Activated CD4-positive, alpha-beta T cell treated with anti-CD3 and anti-CD28 coated beads, Interleukin-2, amount 50 U/mL, for 24 hours (primary cell): ENCODE measurements at places on chromosomes 1 and 21.

- no peak for DNase-seq
These were observed 6.5 kb downstream of the PODN start for GRCh38 chr1:53068314-53069099.

- no peak for DNase-seq
These were observed 10.1 kb downstream of the C1orf174 start for GRCh38 chr1:3889936-3890335.

- DNase-seq, result peak; percentile 7
These were observed 11.4 kb upstream of the MTARC1 start for GRCh38 chr1:220775240-220775853.

GRCh38 chr1:109897259-109897955, 13.2 kb upstream of the CSF1 start:
- DNase-seq, result no peak

- no peak for DNase-seq
These were observed 261.8 kb downstream of the FOXD2 start for GRCh38 chr1:47699492-47700235.

- DNase-seq, result no peak
These were observed 699 bp upstream of the NES start for GRCh38 chr1:156677616-156678596.

DNA sequence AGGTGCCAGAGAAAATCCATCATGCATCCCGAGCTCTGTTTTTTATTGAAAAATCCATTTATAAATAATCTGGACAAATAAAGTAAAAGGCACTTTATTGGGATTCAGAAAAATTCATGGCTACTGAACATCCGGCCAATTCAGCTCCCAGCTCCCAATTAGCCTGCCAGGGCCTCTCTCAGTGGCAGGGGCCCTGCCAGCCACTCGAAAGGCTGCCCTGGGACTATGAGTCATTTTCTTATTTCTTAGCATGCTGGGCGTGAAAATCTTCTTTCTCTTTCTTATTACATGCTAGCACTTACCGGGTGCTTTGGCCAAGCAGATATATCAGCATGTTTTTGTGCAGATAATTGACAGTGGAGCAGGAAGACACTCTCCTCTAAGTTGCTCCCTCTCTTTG, 283.3 kb downstream of the CAMTA1 start:
- DNase-seq, result no peak

GRCh38 chr1:203768256-203768655, 3.3 kb downstream of the LAX1 start:
- no peak for DNase-seq

- no peak for DNase-seq
These were observed 166.6 kb downstream of the ZC3H11B start for GRCh38 chr1:219446288-219446687.

- DNase-seq, result no peak
These were observed 27.2 kb upstream of the ENO1 start for GRCh38 chr1:8905582-8906191.

DNA sequence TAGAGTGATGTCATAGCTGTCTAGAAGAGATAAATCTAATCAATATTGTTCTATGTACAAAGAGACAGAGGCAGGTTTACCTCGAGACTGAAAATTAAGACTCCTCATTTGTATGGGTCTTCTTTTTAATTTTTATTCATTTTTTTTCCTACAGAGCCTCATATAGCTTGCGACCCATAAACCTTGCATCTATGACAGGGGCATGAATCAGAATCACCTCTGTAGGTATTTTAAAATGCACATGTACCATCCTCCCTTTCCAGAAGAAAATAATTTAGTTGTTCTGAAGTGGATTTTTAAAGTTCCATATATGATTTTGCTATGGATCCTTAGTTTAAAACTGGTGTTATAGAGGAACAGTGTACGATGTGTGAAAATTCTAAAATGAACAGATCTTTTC, 64.5 kb downstream of the KCNK2 start:
- DNase-seq, result no peak

- no peak for DNase-seq
These were observed 32.3 kb downstream of the RCAN1 start for GRCh38 chr21:34582506-34583150.

- DNase-seq, result no peak
These were observed 10.1 kb downstream of the DNAJC11 start for GRCh38 chr1:6691507-6691906.

DNA sequence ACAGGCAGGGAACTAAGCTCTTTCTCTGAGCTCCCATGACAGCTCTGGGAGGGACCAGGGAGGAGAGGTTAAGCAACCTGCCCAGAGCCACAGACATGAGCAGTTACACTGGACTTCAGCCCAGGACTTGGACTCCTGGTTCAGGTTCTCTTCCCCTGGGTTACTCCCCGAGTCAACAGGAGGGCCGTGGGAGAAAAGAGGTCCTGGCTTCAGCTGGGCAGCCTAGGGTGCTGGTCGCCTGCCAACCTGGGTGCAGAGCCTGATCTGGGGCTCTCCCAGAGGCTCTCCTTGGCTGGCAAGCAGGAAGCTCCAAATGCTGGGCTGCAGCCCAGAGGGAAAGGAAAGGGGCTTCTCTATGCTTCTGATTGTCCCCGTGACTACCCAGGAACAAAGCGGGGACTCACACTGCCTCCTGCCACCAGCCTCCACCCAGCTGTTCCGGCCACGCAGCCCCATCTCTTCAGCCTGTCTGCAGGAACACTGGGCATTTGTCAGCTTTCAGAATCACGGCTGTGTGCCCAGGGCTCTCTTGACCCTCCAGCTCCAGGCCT, 141.8 kb downstream of the HIVEP3 start:
- no peak for DNase-seq

DNA sequence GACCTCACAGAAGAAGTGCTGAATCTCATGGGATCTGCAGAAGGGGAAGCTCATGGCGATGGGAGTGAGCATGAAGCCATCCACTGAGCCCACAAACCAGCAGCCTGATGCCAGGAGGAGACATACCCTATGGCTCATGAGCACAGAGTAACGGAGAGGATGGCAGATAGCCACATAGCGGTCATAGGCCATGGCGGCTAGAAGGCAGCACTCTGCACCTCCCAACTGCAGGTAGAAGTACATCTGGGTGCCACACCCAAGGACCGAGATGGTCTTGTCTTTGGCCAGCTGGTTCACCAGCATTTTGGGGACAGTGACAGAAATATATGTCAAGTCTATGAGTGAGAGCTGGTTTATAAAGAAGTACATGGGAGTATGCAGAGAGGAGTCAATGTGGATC, 4.3 kb downstream of the OR2T10 start:
- DNase-seq, result no peak

GRCh38 chr1:234271243-234271606, 102.0 kb upstream of the COA6 start:
- no peak for DNase-seq

DNA sequence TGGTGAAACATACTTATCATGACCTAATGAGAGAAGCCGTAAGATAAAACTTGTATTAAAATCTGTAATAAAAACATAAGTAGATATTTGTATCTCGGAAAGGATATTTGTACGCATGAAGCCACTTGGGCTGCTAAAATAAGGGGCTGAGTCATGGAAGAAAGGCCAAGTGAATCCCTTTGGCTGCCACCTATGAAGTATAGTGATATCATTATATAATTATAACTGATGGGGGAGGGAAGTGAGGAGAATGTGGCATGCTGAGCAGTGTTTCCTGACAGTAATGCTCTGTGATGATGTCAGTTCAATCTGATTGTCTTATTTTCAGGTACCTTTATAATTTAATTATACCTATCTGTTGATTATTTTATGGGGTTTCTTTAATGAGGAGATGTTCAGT, 13.6 kb downstream of the RWDD3 start:
- no peak for DNase-seq

DNA sequence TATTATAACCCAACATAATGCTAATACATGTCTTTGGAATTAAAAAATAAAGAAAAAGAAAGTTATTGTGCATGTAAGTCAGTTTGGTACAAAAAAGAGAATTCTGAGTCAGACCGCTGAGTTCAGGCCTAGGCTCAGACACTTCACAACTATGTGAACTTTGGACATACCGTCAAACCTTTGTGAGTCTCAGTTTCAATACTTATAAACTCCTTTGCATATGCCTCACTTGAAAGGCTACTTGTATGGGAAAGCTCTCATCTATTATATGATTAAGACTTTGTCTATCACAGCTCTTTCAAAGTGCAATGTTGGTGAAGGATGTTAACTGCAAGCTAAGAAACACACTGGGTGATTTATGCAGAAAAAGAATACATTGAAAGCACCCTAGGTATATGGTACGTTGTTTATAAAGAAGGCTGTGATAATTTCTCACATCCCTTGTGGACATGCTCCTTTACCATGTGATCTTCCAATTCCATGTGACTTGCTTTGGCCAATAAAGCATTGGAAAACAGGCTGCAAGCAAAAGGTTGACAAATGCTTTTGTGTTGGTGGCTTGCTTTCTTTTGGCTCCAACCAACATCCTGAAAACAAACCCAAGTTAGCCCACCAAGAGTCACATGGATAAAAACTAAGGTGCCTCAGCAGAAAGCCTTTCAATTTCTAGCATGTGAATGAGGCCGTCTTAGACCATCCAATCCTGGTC, 49.6 kb downstream of the INTS7 start:
- no peak for DNase-seq

DNA sequence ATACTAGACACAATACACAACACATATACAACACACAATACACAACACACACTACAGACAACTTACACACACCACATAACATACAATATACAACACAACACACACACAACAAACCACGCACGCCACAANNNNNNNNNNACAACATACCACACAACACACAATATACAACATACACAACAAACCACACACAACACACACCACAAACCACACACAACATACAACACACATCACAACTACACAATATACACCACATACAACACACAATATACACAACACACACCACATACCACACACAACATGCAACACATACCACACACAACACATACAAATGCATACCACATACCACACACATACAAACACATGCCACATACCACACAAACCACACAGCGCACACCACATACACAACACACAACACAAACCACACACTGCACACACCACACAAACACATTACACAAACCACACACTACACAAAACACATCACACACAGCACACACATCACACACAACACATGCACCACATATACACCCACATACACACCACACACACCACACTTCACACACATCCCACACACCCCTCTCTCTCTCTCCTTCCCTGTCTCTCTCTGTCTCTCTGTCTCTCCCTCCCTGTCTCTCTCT, 108.3 kb downstream of the ETS2 start:
- DNase-seq, result no peak

DNA sequence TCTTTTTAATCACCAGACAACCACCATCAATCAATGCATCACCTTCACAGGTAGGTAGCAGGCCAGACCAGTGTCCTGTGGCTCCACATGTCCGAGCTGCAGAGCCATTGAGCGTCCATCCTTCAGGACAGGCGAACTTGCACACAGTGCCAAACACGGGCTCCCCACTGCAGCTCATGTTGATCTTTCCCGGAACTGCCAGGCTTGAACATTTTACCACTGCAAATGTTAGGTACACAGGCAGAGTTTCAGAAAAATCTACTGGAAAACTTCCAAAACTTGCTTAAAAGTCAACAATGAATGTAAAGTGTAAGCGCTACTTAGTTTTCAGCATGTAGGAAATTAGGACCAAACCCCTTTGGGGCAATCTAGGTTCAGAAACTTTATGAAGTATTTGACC, 6.6 kb downstream of the SELE start:
- DNase-seq, result no peak

GRCh38 chr1:39955547-39956539, 898 bp downstream of the MFSD2A start:
- peak; percentile 28 for DNase-seq

- no peak for DNase-seq
These were observed 68.4 kb upstream of the TINAGL1 start for GRCh38 chr1:31507676-31508530.

DNA sequence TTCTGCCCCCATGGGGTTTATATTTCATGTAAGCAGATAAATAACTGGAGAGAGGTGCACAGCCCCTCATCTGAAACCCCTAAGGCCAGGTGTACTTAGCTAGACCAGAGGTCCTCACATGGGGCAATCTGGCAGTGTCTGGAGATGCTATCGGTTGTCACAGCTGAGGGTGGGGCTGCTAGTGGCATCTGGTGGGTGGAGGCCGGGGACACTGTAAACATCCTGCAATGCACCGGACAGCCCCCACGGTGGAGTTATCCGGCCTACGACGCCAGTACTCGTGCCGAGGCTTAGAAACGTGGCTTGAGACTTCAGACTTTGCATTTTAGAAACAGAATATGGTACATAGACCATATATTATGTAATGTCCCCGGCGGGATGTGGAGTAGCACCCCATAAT, 186.5 kb upstream of the VAMP3 start:
- no peak for DNase-seq

DNA sequence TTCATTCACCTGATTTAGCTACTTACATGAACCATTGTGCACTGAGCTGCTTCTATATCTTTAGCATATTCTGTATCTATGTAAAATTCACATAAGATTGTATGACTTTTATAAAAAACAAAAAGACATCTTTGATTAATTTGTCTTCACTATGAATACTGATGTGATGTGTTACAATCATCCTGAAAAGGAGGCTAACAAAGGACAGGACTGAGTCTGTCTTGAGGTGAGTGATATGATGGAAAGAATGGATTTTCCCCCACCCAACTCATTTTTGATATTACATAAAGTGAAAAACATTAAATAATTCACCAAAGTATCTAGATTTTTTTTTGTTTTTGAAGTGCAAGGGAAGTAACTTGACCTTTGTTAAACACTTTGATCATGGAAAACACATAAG, 9.8 kb downstream of the PTPRC start:
- no peak for DNase-seq

DNA sequence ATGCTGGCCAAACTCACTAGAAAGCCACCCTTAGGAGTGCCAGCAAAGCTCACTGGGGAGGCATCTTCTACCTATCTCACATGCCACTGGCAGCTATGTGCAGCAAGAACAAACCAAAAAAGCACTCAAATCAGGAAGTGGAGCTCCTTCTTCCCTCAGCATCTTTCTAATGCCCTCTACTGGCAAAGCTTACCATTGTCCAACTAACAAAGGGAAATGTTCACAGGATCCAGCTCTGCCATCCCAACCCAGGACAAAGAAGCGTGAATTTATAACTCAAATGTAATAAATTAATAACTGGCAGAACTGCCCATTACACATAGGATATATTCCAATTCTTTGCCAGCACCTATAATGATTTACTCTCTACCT, 38.9 kb downstream of the LEPR start:
- DNase-seq, result no peak

GRCh38 chr1:87084244-87084836, 169.9 kb downstream of the HS2ST1 start:
- no peak for DNase-seq

GRCh38 chr1:226798427-226799411, 59.6 kb upstream of the ITPKB start:
- peak; percentile 17 for DNase-seq

GRCh38 chr1:218049641-218050040, 235.5 kb upstream of the RRP15 start:
- no peak for DNase-seq

- no peak for DNase-seq
These were observed 154.4 kb downstream of the PLPP3 start for GRCh38 chr1:56424744-56425493.

- no peak for DNase-seq
These were observed 2.1 kb upstream of the ATXN7L2 start for GRCh38 chr1:109481646-109482045.
